ENCODE measurements at places on chromosomes 16 and 17. TPM values are rescaled to one million over a fixed set of nuclear protein-coding genes. Genes with fewer than 3 reads are reported as not detected.

ARL17A gene
- 24.0 TPM for total RNA-seq

GRCh38 chr16:4382795-4383357 lies 11.2 kb downstream of the VASN start:
- no peak overlapping the region for H3K4me3 ChIP-seq
- no peak for DNase-seq
- H3K36me3 ChIP-seq = peaks cover 2% of the 10 kb centered on the region
- no peak overlapping the region for H3K27ac ChIP-seq
- H3K4me1 ChIP-seq = peaks cover 2% of the 10 kb centered on the region
- no peaks in the 10 kb centered on the region for H3K27me3 ChIP-seq

DNA sequence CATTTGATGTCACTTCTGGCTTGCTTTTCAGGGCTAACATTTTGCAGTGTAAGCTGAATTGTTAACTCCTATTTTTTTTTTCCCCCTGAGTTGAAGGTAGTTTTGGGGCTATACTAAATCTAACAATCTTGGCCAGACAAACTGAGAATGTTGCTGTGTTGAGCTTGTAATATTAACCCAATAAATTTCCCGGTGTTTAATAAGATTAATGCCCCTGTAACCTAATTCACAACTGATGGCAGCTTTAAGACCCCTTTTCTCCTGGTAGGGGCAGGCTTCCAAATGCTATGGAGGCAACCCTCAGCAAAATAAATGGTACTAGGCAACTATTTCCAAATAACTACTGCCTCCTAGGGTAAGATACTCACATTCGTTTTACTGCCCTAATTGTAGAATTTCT lies 549.6 kb upstream of the KIF2B start:
- H3K4me1 ChIP-seq = no peaks in the 10 kb centered on the region
- no peaks in the 10 kb centered on the region for H3K27me3 ChIP-seq

GRCh38 chr17:30207655-30208054 lies 27.8 kb downstream of the SLC6A4 start:
- H3K4me3 ChIP-seq = no peak overlapping the region
- H3K27ac ChIP-seq = no peak overlapping the region
- no peaks in the 10 kb centered on the region for H3K4me1 ChIP-seq
- DNase-seq = no peak
- no peaks in the 10 kb centered on the region for H3K36me3 ChIP-seq
- peaks cover 28% of the 10 kb centered on the region for H3K27me3 ChIP-seq

BAIAP3 gene
- 27.4 TPM for total RNA-seq

HCRT gene
- total RNA-seq = not detected

DNA sequence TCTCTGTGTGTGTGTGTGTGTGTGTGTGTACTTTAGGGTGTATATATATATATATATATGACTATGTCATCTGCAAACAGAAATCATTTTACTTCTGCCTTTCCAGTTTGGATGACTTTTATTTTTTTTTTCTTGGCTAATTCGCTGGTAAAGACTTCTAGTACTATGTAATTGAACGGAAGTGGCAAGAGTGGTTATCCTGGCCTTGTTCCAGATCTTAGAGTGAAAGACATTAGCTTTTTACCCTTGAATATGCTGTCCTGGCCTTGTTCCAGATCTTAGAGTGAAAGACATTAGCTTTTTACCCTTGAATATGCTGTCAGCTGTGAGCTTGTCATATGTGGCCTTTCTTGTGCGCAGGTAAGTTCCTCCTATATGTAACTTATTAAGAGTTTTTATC lies 72.7 kb upstream of the MYOCD start:
- H3K4me3 ChIP-seq = no peak overlapping the region
- no peaks in the 10 kb centered on the region for H3K27me3 ChIP-seq
- H3K4me1 ChIP-seq = no peaks in the 10 kb centered on the region

DNA sequence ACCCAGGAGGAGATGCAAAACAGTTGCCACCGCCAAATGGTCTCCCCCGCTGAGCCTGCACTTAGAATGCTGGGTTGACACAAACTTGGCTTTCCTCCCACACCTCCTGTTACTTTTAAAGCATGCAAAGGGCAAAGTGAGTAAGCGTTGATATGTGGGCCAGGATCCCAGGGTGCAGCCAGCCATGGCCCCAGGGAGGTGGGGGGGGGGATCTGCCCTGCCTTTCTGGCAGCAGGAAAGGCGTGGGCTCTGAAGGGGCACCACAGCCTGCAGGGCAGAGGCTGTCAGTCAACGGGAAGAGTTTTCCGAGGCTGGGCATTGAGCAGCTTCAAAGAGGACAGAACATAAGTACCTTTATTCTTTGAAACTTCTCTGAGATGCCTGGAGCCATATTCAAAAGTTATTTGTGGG lies 142.3 kb downstream of the ABCC12 start:
- no peak overlapping the region for H3K4me3 ChIP-seq
- H3K27ac ChIP-seq = no peak overlapping the region
- no peaks in the 10 kb centered on the region for H3K36me3 ChIP-seq
- DNase-seq = no peak
- no peaks in the 10 kb centered on the region for H3K4me1 ChIP-seq

DNA sequence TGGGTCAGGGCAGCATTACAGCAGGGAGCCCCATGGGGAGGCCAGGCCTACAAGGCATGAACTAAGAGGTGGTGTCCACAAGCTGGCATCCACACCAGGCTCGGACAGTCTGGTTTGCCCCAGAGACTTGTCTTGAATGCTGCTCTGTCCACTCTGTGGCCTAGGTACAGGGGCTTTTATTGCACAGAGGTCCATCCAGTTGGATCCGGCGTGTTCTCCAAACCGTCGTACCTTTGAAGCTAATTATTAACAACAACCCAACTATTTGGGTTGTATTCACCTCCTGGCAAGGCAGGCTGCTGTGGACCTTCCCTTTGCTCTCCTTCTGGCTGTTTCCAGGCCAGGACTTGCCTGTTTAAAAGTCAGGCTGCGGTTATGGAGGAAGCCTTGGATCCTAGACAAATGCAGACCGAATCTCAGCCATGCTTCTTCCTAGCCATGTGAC lies 123.4 kb downstream of the CLEC16A start:
- H3K36me3 ChIP-seq = peaks cover 56% of the 10 kb centered on the region
- no peak overlapping the region for H3K4me3 ChIP-seq
- no peaks in the 10 kb centered on the region for H3K27me3 ChIP-seq
- DNase-seq = no peak
- peaks cover 57% of the 10 kb centered on the region for H3K4me1 ChIP-seq
- no peak overlapping the region for H3K27ac ChIP-seq

NUPR1 gene
- not detected for total RNA-seq

- peaks cover 2% of the 10 kb centered on the region for H3K36me3 ChIP-seq
- H3K4me3 ChIP-seq = peak overlapping the region; percentile 32
- peaks cover 33% of the 10 kb centered on the region for H3K4me1 ChIP-seq
- no peak overlapping the region for H3K27ac ChIP-seq
- H3K27me3 ChIP-seq = no peaks in the 10 kb centered on the region
These were observed 1.6 kb upstream of the ACSF2 start for GRCh38 chr17:50424246-50424995.

GRCh38 chr17:76707985-76708807 lies 2.6 kb downstream of the MXRA7 start:
- no peak for DNase-seq
- no peaks in the 10 kb centered on the region for H3K27me3 ChIP-seq
- no peak overlapping the region for H3K27ac ChIP-seq

PRSS22 gene
- not detected for total RNA-seq

DNA sequence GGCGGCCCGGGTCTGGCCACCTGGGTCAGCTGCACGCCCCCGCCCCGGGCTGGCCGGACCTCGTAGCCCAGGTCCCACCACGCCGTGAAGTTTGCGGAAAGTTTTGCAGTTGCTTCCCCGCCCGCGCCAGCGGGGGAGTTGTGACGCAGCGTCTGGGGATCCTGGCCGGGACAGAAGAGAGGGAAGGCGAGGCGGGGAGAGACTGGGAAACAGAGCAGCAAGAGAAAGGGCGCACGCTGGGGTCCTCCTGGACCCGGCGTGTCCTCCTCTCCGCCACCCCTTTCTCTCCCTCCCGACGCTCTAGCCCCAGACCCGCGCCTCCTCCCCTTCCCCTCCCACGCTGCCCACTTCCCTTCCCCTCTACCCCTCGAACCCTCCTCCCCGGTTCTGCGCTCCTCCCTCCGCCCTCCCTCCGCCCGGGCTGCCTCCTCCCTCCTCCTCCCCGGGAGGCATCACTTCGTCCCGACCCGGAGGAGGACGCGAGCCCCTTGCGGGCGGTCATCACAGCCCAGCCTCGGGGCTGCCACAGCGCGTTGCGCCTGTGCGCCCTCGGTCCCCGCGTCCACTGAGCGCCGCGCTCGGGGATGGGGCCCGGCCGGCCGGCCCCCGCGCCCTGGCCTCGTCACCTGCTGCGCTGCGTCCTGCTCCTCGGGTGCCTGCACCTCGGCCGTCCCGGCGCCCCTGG lies at the start of gene MRC2:
Gene MRC2, plus strand, starts transcription at position 452 of the 685 bp plus-strand sequence. Its CDS starts 133 bp downstream, at position 585.
- H3K27ac ChIP-seq = peak within 1 kb of the TSS; percentile 30
- H3K36me3 ChIP-seq = peaks cover 11% of the 10 kb centered on the region
- H3K27me3 ChIP-seq = peaks cover 13% of the 10 kb centered on the region
- H3K4me3 ChIP-seq = peak within 1 kb of the TSS; percentile 79
